ENCODE measurements at places on chromosomes 5 and 9.
A peak's percentile ranks its signal among the peaks of the same experiment; 100 is the strongest.

- no peak for DNase-seq
Measured at GRCh38 chr5:86500947-86501346, 116.8 kb upstream of the COX7C start.

GRCh38 chr5:89604342-89604741 is 721.4 kb upstream of the MEF2C start:
- DNase-seq, result no peak

- DNase-seq, result no peak
Measured at GRCh38 chr5:148967783-148968182, 95.1 kb downstream of the SH3TC2 start.

- DNase-seq, result no peak
Measured at GRCh38 chr5:102277144-102277543, 18.9 kb downstream of the SLCO4C1 start.

- DNase-seq, result no peak
Measured at GRCh38 chr9:101514071-101514470, 19.6 kb upstream of the RNF20 start.

DNA sequence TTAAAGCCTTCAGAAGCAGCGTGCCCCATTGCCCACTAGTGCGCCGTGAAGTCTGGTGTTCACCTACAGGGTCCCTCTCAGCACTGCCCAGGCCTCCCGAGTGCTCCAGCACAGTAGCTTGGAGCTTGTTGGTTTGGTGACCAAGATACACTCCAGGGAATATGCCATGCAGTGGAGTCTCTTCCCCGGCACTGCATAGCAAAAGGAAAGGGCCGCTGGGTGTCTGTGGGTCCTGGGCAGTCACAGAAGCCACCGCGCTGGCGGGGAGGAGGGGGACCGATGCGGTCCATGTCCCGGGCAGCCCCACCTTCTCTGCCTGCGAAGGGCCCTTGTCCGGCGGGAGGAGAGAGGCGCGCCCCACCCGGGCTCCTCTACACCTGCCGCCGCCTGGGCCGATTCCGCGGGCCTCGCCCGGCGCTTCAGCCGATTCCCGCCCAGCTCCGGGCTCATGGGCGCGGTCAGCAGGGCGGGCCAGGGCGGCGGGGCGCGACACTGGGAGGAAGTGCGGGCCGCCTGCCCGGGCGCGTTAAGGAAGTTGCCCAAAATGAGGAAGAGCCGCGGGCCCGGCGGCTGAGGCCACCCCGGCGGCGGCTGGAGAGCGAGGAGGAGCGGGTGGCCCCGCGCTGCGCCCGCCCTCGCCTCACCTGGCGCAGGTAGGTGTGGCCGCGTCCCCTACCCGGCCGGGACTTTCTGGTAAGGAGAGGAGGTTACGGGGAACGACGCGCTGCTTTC is at the start of gene SYK:
Gene SYK (plus strand): TSS at position 579 of the 732 bp plus-strand sequence. CDS start 42,080 bp downstream, outside the sequence.
- peak; percentile 46 for DNase-seq

GRCh38 chr9:113966394-113966793 is 90.3 kb downstream of the ZNF618 start:
- no peak for DNase-seq

- no peak for DNase-seq
Measured at GRCh38 chr9:5939530-5939929, 48.8 kb downstream of the MLANA start.

- DNase-seq, result no peak
Measured at GRCh38 chr5:6496636-6497035, 48.0 kb downstream of the UBE2QL1 start.

GRCh38 chr9:118271331-118271730 is 567.1 kb downstream of the TLR4 start:
- DNase-seq, result no peak

- DNase-seq, result no peak
Measured at GRCh38 chr9:121548666-121549065, 49.0 kb upstream of the GGTA1 start.
